T-cell (primary cell): ENCODE measurements at places on chromosomes 6 and 20. TPM values are rescaled to one million over a fixed set of nuclear protein-coding genes. Genes with fewer than 3 reads are reported as not detected.
A peak's percentile ranks its signal among the peaks of the same experiment; 100 is the strongest.

- H3K27ac ChIP-seq, result no peak overlapping the region
- H3K4me1 ChIP-seq, result peaks cover 9% of the 10 kb centered on the region
- no peak for DNase-seq
- H3K36me3 ChIP-seq, result peaks cover 52% of the 10 kb centered on the region
- no peak overlapping the region for H3K4me3 ChIP-seq
Measured at GRCh38 chr6:3265671-3266070, 6.9 kb downstream of the PSMG4 start.

- H3K27me3 ChIP-seq, result no peaks in the 10 kb centered on the region
- no peaks in the 10 kb centered on the region for H3K4me1 ChIP-seq
- H3K36me3 ChIP-seq, result no peaks in the 10 kb centered on the region
- H3K4me3 ChIP-seq, result no peak overlapping the region
Measured at GRCh38 chr6:122422614-122423267, 23.3 kb downstream of the HSF2 start.

GRCh38 chr20:3245156-3245555 is 6.2 kb upstream of the SLC4A11 start:
- no peak for DNase-seq
- no peak overlapping the region for H3K4me3 ChIP-seq
- no peaks in the 10 kb centered on the region for H3K27me3 ChIP-seq
- no peaks in the 10 kb centered on the region for H3K36me3 ChIP-seq
- H3K27ac ChIP-seq, result no peak overlapping the region

DNA sequence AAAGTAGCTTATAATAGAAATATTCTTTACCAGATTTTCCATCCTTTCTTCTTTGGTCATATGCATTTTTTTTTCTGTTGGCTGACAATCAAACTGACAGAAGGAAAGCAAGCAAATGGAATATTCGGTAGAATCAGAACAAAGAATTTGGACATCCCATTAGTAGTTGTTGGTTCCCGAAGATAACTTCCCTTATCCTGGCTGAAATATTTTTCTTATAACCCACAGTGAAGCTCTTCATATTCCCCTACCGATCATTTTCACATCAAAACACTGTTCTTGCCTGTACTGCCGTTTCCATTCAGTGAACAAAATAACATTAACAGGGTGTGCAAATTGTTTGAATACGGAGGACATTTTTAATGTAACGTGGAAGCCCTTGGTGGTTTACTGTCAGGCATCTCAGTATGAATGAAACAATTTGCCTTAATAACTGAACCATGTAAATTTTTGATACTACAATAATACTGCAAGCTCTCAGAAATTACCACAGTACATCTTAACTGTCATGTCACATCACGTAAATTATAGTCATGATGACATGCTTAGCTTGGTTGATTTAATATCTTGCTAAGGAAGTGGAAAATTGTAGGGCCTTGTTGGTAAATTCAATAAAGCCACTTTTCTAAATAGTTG is 311.5 kb downstream of the LAMA2 start:
- no peaks in the 10 kb centered on the region for H3K4me1 ChIP-seq
- H3K4me3 ChIP-seq, result no peak overlapping the region
- H3K27ac ChIP-seq, result no peak overlapping the region
- no peak for DNase-seq
- H3K36me3 ChIP-seq, result no peaks in the 10 kb centered on the region

ENPP3 gene
- total RNA-seq, result 0.68 TPM

- no peaks in the 10 kb centered on the region for H3K4me1 ChIP-seq
- DNase-seq, result no peak
- no peak overlapping the region for H3K4me3 ChIP-seq
- no peaks in the 10 kb centered on the region for H3K27me3 ChIP-seq
- no peaks in the 10 kb centered on the region for H3K36me3 ChIP-seq
Measured at GRCh38 chr6:23316131-23316530, 746.8 kb downstream of the HDGFL1 start.

DNA sequence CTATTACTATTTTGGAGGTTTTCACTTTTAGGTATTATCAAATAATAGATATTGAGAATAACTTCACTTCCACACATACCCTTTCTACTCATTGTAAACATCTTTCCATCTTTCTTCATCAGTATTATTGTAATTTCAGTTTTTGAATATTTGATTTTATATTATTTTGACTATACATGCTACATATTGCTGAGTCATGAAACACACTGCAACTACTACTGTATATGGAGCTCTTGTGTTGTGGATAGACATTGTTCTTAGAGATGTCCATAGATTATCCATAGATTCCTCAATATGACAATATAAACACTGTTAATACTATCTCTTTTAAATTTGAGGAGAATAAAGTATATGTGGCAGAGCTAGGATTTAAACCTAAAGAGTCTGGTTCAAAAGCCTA is 819 bp upstream of the IMPG1 start:
- no peaks in the 10 kb centered on the region for H3K27me3 ChIP-seq
- H3K36me3 ChIP-seq, result no peaks in the 10 kb centered on the region
- DNase-seq, result no peak
- no peak overlapping the region for H3K4me3 ChIP-seq

GRCh38 chr20:25061103-25061799 is 3.3 kb upstream of the ACSS1 start:
- H3K27me3 ChIP-seq, result no peaks in the 10 kb centered on the region
- no peak overlapping the region for H3K4me3 ChIP-seq
- H3K27ac ChIP-seq, result no peak overlapping the region
- DNase-seq, result no peak
- H3K4me1 ChIP-seq, result peaks cover 30% of the 10 kb centered on the region

ATP6V1G2 gene
- total RNA-seq, result 5.7 TPM

ID1 gene
- total RNA-seq, result 1.7 TPM

DNA sequence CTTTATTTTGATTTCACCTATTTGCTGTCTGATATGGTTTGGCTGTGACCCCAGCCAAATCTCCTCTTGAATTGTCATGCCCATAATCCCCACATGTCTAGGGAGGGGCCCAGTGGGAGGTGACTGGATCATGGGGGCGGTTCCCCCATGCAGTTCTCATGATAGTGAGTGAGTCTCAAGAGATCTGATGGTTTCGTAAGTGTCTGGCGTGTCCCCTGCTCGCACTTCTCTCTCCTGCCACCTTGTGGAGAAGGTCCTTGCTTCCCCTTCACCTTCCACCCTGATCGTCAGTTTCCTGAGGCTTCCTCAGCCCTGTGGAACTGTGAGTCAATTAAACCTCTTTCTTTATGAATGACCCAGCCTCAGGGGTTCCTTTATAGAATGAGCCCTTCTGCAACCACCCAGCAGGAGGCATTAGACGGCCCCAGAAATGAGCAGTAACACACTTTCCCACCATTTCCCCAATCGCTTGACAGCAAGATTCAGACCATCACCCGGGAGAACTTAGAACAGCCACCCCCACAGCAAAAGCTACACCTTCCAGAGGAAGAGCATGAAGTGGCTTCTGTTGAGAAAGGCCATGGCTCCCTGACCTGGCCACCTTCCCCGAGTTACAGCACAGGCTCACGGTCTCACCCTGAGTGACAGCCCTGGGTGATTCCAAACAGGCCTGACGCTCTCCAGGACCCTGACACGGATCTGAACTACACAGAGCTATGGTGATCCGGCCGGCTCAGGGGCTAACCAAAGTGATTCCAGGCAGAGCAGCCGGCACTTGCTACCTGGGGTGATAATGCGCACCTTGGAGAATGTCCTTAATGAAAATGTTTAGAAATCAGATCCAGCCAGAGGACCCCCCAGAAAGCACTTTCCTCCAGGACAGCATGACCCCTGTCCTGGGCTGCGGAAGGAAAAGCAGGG is 131.2 kb upstream of the CDH4 start:
- no peaks in the 10 kb centered on the region for H3K36me3 ChIP-seq
- no peak for DNase-seq
- H3K27ac ChIP-seq, result no peak overlapping the region
- no peaks in the 10 kb centered on the region for H3K27me3 ChIP-seq

DNA sequence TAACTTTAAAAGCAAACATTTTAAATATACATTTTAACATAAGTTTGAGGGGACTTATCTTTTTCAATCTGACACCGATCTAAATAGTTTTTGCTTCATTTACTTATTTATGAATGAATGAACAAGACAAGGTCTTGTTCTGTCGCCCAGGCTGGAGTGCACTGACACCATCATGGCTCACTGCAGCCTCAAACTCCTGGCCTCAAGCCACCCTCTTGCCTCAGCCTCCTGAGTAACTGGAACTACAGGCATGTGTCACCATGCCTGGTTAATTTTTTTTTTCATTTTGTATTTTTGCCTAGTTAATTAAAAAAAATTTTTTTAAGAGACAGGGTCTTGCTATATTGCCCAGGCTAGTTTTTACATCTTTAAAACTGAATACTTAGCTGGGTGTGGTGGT is 25.4 kb downstream of the FBXO9 start:
- no peak for DNase-seq
- no peak overlapping the region for H3K27ac ChIP-seq
- no peaks in the 10 kb centered on the region for H3K36me3 ChIP-seq
- no peaks in the 10 kb centered on the region for H3K27me3 ChIP-seq
- no peak overlapping the region for H3K4me3 ChIP-seq

DNA sequence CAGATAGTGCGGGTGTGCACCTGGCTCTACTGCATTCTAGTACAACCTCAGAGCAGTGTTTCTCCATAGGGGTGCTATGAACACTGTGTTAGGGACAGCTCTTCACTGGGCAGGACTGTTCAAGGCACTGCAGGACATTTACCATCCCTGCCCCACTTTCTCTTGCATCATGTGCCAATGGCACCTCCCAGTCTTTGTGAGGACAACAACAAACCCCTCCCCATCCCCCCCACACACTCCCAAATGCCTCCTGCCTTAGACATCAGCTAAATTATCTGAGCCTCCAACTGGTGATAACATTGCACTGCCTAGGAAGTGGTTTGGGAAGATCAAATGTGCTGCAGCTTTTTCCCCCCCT is 98.9 kb downstream of the FYN start:
- peaks cover 77% of the 10 kb centered on the region for H3K4me1 ChIP-seq
- peaks cover 3% of the 10 kb centered on the region for H3K36me3 ChIP-seq
- no peaks in the 10 kb centered on the region for H3K27me3 ChIP-seq
- DNase-seq, result no peak

GRCh38 chr20:4563534-4563933 is 158.2 kb upstream of the PRND start:
- H3K4me3 ChIP-seq, result no peak overlapping the region
- DNase-seq, result peak; percentile 13
- no peaks in the 10 kb centered on the region for H3K4me1 ChIP-seq

DNA sequence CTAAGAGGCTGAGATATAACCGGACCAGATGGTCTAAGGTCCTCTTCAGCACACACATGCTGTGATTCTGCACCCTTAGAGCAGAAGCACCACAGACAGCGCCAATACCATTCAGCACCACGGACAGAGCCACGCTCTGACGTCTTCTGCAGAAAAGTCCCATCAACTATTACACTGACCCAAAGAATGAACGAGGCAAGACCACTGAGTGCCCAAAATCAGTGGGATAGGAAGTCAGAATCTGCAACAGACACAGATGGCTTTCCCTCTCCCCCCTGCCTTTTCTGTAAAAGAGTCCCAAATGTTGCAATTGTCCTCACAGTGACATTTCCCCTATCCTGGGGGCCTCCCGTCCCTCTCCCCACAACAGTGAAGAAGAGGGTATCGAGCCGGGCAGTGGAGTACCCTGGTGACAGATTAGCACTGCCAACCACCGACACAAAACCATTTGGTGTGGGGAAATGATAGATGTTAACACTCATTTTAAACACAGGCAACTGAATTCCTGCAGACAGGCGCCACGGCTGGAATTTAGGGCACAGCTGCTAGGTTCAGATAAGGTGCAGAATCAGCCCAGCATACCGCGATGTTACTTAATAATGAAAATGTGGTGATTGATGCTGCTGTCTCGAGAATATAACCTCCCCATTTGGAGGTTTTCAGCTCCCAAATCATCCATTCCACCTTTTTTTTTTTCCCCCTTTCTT is 66.6 kb upstream of the CTNNBL1 start:
- H3K27ac ChIP-seq, result no peak overlapping the region
- peaks cover 7% of the 10 kb centered on the region for H3K27me3 ChIP-seq
- H3K4me1 ChIP-seq, result no peaks in the 10 kb centered on the region
- DNase-seq, result peak; percentile 7

- H3K27ac ChIP-seq, result no peak overlapping the region
- H3K4me1 ChIP-seq, result no peaks in the 10 kb centered on the region
- H3K4me3 ChIP-seq, result no peak overlapping the region
- H3K27me3 ChIP-seq, result no peaks in the 10 kb centered on the region
- no peaks in the 10 kb centered on the region for H3K36me3 ChIP-seq
- no peak for DNase-seq
Measured at GRCh38 chr20:38115205-38115604, 49.9 kb downstream of the TGM2 start.

GRCh38 chr6:23953976-23954375 is 172.0 kb upstream of the NRSN1 start:
- H3K36me3 ChIP-seq, result no peaks in the 10 kb centered on the region
- H3K4me1 ChIP-seq, result no peaks in the 10 kb centered on the region
- H3K4me3 ChIP-seq, result no peak overlapping the region
- no peak for DNase-seq

DNA sequence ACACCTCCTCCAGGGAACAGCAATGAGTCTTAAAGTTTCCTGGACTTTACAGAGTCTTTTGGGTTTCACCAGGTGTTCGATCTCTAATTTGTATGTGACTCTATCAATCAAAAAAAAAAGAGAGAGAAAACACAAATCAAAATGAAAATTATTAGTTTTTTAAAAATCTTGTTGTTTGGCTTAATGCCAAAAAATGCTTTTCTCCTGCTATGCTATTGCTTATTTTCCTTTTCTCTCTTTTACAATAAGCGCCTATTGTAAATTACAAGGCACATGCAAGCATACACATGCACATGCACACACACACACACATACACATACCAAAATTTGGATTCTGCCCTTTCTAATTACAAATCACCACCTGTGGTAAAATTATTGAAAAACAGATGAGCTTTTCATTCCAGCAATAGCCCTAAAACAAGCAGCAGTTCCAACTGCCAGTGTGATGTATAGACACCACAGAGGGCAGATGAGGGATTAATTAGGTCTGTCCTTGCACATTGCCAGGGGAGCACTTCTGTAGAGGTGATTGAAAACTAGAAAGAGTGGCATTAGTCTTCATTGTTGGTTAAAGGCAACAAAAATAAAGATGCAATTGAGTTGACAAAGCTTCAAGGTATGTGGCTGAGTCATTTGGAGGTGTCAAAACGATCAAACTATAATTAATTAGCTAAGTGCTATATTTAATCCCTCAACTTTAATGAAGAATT is 631.7 kb downstream of the TFAP2B start:
- H3K27me3 ChIP-seq, result no peaks in the 10 kb centered on the region
- H3K36me3 ChIP-seq, result no peaks in the 10 kb centered on the region
- DNase-seq, result no peak
- H3K27ac ChIP-seq, result no peak overlapping the region
- H3K4me1 ChIP-seq, result no peaks in the 10 kb centered on the region

DNA sequence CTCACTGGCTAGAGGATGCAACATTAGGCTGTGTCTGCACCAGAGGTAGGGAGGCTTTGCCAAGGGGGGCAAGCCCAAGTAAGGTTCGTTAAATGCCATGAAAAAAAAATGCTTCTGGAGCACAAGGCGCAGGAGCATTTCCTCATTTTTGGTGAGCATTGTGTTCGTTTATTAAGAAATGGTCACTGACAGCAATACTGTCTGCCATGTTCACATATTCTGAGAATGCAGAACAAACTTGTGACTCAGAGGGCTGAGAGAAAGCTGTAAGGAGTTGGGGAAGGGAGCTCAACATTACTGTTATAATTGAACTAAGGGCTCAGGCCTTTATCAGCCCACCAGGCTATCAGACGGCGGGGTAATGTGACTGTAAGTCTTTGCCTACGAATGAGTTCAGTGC is 465.4 kb upstream of the BTBD3 start:
- no peaks in the 10 kb centered on the region for H3K27me3 ChIP-seq
- H3K4me3 ChIP-seq, result no peak overlapping the region

- H3K4me1 ChIP-seq, result no peaks in the 10 kb centered on the region
- no peak overlapping the region for H3K27ac ChIP-seq
- no peaks in the 10 kb centered on the region for H3K36me3 ChIP-seq
- H3K27me3 ChIP-seq, result no peaks in the 10 kb centered on the region
- DNase-seq, result no peak
Measured at GRCh38 chr6:67680297-67680932, 954.7 kb upstream of the ADGRB3 start.
